ENCODE measurements at places on chromosomes 4 and X.

- H3K27me3 ChIP-seq, result no peaks in the 10 kb centered on the region
- H3K4me3 ChIP-seq, result peak overlapping the region; percentile 79
- peak overlapping the region; percentile 46 for H3K27ac ChIP-seq
These were observed 1.8 kb downstream of the SH3BP2 start for GRCh38 chr4:2794486-2795299.

- H3K27ac ChIP-seq, result peak overlapping the region; percentile 86
- H3K4me3 ChIP-seq, result peak overlapping the region; percentile 89
- H3K4me1 ChIP-seq, result peaks cover 34% of the 10 kb centered on the region
- peak; percentile 20 for DNase-seq
These were observed 2.9 kb downstream of the KLHL15 start for GRCh38 chrX:24023972-24024669.

GRCh38 chrX:40103565-40104323 lies 6.0 kb upstream of the BCOR start:
- no peaks in the 10 kb centered on the region for H3K36me3 ChIP-seq
- no peak overlapping the region for H3K27ac ChIP-seq
- peaks cover 23% of the 10 kb centered on the region for H3K4me1 ChIP-seq
- DNase-seq, result no peak
- H3K27me3 ChIP-seq, result no peaks in the 10 kb centered on the region

GRCh38 chr4:10405672-10406071 lies 51.6 kb downstream of the ZNF518B start:
- no peak overlapping the region for H3K4me3 ChIP-seq
- no peaks in the 10 kb centered on the region for H3K36me3 ChIP-seq
- DNase-seq, result no peak
- peaks cover 14% of the 10 kb centered on the region for H3K27me3 ChIP-seq
- H3K27ac ChIP-seq, result no peak overlapping the region

Measured in activated CD8-positive, alpha-beta T cell treated with anti-CD3 and anti-CD28 coated beads, Interleukin-2, amount 10 ng/mL, durations not matched to agents 7 days and 5 days (primary cell).